Vein endothelial cell (primary cell): ENCODE measurements at places on chromosomes 6 and 20. TPM values are rescaled to one million over a fixed set of nuclear protein-coding genes. Genes with fewer than 3 reads are reported as not detected.

Gene UNC93A
- total RNA-seq, result not detected in 2 replicates

Gene PLG
- not detected in 2 replicates for total RNA-seq

Gene GFOD1
- 19.9 and 42.9 TPM in 2 replicates for total RNA-seq

Gene GINS1
- 6.2 and 20.5 TPM in 2 replicates for total RNA-seq

Gene ID1
- 251 and 348 TPM in 2 replicates for total RNA-seq

Gene SIRPB2
- total RNA-seq, result 4.2 and 4.6 TPM in 2 replicates

Gene DEFB132
- total RNA-seq, result not detected in 2 replicates

Gene NOX3
- total RNA-seq, result not detected in 2 replicates

Gene SMIM8
- 5.2 and 6.3 TPM in 2 replicates for total RNA-seq

Gene SIRPD
- total RNA-seq, result not detected in 2 replicates

Gene KCNQ2
- total RNA-seq, result not detected in 2 replicates

Gene PCSK2
- total RNA-seq, result not detected in 2 replicates

Gene GPX5
- total RNA-seq, result not detected in 2 replicates

Gene TMEM217
- total RNA-seq, result 15.4 and 19.7 TPM in 2 replicates

Gene B3GAT2
- total RNA-seq, result 0.10 TPM in 1 of 2 replicates, not detected in the other

Gene PGBD1
- total RNA-seq, result 6.5 and 7.8 TPM in 2 replicates

Gene IP6K3
- not detected in 2 replicates for total RNA-seq

Gene HUS1B
- 0.98 and 1.1 TPM in 2 replicates for total RNA-seq

Gene KCNB1
- total RNA-seq, result not detected in 2 replicates

Gene PTK6
- total RNA-seq, result not detected in 2 replicates

Gene TBC1D22B
- total RNA-seq, result 12.1 and 12.5 TPM in 2 replicates

Gene TNNC2
- 0.33 TPM in 1 of 2 replicates, not detected in the other for total RNA-seq

Gene SIRT5
- 8.0 and 11.1 TPM in 2 replicates for total RNA-seq

Gene DLK2
- 0.33 TPM in 1 of 2 replicates, not detected in the other for total RNA-seq

Gene UBE2V1
- 111 and 122 TPM in 2 replicates for total RNA-seq

Gene SLPI
- total RNA-seq, result not detected in 2 replicates

Gene SLX4IP
- 3.4 and 3.6 TPM in 2 replicates for total RNA-seq

Gene DNMT3B
- total RNA-seq, result 3.3 and 3.7 TPM in 2 replicates

Gene HSF2
- total RNA-seq, result 12.4 and 14.1 TPM in 2 replicates

Gene LY6G6D
- total RNA-seq, result not detected in 2 replicates

Gene OR12D3
- not detected in 2 replicates for total RNA-seq

Gene ELOVL2
- total RNA-seq, result not detected in 2 replicates

Gene HINT3
- 10.8 and 11.1 TPM in 2 replicates for total RNA-seq

Gene PI3
- total RNA-seq, result not detected in 2 replicates

Gene LTB
- 3.9 and 4.7 TPM in 2 replicates for total RNA-seq

Gene KIAA0408
- under 0.01 and 0.29 TPM in 2 replicates for total RNA-seq

Gene LINC00237
- not detected in 2 replicates for total RNA-seq

Gene BPI
- not detected in 2 replicates for total RNA-seq

Gene CD83
- 0.33 and 1.7 TPM in 2 replicates for total RNA-seq

Gene NFKBIL1
- total RNA-seq, result 24.1 and 36.9 TPM in 2 replicates

Gene SASH1
- 105 and 116 TPM in 2 replicates for total RNA-seq

Gene CFB
- 0.98 and 1.2 TPM in 2 replicates for total RNA-seq

Gene CAP2
- under 0.01 and 0.48 TPM in 2 replicates for total RNA-seq

Gene NOTCH4
- 53.6 and 68.6 TPM in 2 replicates for total RNA-seq

Gene CPNE5
- total RNA-seq, result 10.1 and 23.5 TPM in 2 replicates

Gene SGK2
- 0.67 TPM in 1 of 2 replicates, not detected in the other for total RNA-seq

Gene NKX2-2
- not detected in 2 replicates for total RNA-seq
